ENCODE measurements at places on chromosomes 1 and 21.
A peak's percentile ranks its signal among the peaks of the same experiment; 100 is the strongest.

GRCh38 chr1:21869620-21870121 is 57.6 kb downstream of the LDLRAD2 start:
- DNase-seq, result peak; percentile 62

DNA sequence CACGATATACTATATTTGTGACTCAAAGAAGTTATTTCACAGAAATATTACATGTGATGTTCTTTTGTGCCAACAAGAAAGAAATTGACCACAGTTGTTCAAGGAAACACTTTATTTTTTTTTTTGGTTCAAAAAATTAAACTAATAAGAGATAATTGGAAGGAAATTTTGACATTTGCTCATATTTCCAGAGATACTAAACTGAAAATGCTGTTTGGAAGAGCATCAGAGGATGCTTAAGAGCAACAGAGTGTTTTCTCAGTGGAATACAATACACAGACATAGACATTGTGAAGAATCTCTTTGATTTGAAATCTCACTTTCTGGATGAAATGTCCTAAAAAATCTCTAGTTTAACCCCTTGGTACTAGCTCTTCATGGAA is 760.4 kb upstream of the CXADR start:
- no peak for DNase-seq

DNA sequence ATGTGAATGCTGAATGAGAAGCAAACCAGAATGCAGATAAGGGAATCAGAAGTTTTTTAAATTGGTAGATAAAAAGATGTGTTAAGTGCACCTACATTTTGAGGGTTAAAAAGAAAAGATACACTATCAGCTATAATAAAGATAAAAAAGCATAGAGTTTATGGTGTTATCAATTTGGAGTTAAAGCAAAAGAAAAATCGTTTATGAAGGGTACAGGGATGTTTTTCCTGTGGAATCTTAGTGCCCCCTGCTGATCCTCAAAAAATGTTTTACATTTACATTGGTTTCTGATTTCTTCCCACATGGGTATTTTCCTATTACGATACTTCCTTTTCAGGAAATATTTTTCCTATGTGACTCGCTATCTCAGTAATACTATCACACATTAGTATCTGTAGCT is 293.5 kb downstream of the MRPL39 start:
- peak; percentile 4 for DNase-seq

GRCh38 chr1:24967962-24968361 is 37.9 kb upstream of the RUNX3 start:
- DNase-seq, result no peak

GRCh38 chr1:239792157-239792556 is 299.5 kb upstream of the FMN2 start:
- no peak for DNase-seq

GRCh38 chr21:28442624-28443023 is 550.1 kb downstream of the LTN1 start:
- DNase-seq, result no peak

GRCh38 chr1:151196292-151196800 is 2.0 kb upstream of the PIP5K1A start:
- DNase-seq, result no peak

- DNase-seq, result no peak
Measured at GRCh38 chr1:107442551-107442950, 301.7 kb downstream of the NTNG1 start.

DNA sequence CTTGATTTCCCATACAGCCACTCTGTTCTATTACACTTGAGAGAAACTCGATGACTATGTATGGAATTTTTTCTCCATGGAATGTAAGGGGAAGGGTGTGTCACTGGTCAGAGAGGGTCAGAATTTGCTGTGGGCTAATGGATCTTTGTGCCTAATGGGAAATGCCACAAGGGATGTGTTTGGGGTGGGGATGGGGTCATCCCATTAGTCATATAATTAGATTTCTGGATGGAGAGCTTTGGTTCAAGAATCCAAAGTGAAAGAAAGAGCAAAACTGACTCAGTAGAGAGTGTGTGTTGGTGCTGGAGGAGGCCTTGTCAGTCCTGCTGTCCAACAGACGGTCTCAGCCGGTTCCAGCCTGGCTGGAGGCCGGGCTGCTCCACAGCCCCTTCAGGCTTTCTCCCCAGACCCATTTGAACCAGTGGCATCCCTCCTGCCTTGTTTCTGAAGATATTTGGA is 86.4 kb downstream of the LAMC2 start:
- DNase-seq, result peak; percentile 73

- peak; percentile 75 for DNase-seq
Measured at GRCh38 chr1:46643368-46643775, 24.8 kb downstream of the ATPAF1 start.

- DNase-seq, result no peak
Measured at GRCh38 chr1:41560496-41560895, 76.0 kb upstream of the EDN2 start.

- DNase-seq, result peak; percentile 92
Measured at GRCh38 chr1:155859234-155859829, at the start of gene SYT11. SYT11 (plus strand) TSS chr1:155859567; CDS start chr1:155859762, 195 bp downstream.

GRCh38 chr1:32104127-32104526 is 3.7 kb upstream of the KPNA6 start:
- DNase-seq, result no peak

- DNase-seq, result no peak
Measured at GRCh38 chr1:55928576-55928975, 650.8 kb downstream of the PLPP3 start.

- DNase-seq, result no peak
Measured at GRCh38 chr1:193569983-193570269, 383.5 kb upstream of the B3GALT2 start.

DNA sequence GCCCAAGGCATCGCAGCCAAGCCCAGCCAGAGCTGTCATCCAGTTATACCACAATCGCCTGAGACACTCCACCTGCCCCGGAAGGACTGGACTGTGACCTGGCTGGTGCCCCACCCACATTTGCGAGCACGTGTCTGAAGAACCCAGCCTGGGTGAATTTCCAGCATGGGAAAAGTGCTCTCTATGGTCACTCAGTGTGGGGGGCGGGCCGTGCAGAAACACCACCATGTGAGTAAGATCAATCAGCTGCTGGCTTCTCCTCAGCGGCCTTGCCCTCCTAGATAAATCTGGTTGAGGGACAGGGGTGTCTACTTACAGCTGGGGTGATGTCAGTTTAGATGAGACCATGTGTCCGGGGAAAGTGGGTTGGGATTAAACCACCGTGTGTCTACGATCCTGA is 44.8 kb downstream of the URB1 start:
- DNase-seq, result no peak

DNA sequence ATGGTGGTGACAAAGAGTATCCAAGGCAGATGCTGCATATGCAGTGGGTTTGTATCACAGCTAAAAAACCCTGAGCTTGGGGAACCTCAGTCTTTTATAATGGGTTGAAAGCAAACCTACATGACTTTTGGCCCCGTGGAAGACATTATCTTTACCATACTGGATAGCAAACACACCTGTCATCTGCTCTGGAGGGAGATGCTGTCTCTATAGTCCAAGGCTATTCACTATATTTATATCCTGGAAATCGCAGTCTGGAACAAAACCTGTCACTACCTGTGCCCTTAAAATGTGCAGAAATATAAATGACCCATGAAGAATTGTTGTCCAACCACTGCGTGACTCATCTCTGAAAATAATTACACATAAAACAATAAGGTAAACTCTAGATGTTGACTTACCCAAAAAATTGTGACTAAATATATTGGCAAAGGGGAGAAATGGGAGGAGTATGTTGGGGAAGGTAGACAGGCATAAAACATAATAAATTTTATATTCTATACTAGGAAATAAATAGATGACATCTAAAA is 121.0 kb upstream of the CXADR start:
- no peak for DNase-seq

DNA sequence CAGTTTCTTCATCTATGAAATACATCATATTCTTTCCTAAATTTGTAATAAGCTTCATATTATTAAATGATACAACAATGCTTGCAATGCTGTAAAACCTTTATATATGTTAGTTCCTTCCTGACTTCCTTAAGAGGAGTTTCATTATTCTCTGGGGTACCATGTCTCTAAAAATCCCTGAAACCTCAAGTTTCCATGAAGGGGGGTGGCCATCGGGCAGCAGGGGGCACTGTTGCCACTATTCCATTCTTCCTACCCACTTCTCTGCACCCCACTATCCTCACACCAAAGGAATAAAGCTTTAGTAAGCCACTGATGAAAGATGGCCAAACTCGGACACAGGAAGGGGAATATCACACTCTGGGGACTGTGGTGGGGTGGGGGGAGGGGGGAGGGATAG is 9.0 kb upstream of the DMRTB1 start:
- DNase-seq, result no peak

GRCh38 chr1:15350551-15351200 is 59.0 kb upstream of the EFHD2 start:
- no peak for DNase-seq

DNA sequence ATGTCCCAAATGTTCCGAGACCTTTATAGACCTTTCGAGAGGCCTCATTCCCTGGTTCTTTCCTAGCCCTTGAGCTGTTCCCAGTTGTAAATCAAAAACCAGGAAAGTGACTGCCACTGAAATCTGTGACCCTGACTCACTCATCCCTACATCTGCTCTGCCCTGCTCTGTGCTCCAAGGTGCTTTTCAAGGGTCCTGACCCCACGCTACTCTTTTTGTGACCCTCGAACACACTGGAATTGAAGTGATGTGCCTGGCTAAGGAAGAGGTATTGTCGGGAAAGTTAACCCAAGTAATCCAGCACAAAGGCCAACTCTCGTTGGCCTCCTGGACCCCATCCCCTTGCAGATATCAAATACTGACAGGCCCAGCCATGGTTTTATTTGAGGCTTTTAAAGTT is 244.4 kb downstream of the HHAT start:
- no peak for DNase-seq

DNA sequence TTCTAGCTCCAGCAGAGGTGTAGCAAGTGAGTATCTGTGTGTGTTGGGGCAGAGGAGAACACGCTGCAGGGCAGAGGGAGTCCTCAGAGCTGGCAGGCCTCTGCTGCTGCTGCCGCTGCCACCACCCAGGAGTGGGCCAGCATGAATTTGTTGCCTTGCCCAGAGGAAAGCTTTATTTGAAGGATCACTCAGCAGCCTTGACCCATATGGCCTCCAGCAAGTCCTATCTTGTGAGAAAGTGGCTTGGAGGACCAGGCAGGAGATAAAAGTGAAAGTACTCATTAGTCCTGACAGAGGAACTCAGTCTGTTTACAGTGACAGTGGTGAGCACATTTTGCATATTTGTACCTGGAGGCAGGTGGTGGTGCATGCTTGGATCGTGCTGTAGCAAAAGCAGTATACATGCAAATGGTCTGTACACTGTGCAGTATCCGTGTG is 3.1 kb downstream of the TRAF5 start:
- DNase-seq, result no peak

DNA sequence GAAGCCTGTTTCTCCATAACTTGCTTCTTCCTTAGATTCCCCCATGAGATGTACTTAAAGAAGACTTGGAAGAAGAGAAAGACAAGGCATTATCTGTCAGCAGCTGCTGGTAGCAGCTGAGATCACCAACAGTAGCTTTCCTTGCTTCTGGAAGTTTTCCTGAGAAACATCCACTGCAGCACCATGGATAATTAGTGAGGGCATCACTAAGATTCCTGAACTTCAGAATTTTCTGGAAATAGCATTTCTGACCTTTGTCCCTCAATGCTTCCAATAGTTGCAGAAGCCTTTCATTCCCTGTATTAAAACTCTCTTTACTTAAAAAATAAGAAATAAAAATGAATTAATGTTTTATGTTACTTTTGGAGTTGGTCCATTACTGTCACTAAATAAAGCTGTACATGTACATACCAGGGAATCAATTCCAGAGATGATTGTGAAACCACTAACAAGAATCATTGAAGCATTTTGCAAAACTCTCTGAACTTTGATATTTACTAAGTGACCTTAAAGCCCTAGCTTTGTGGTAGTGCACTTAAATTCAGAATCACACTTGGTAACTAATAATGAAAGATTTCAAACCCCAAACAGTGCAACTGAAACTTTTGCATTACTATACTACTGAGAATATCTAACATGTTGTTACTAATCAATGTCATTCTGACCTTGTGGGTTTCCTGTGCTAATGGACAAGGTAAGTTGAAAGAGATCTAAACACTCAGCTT is at the start of gene CFHR4:
Gene CFHR4, plus strand, starts transcription at position 538 of the 725 bp plus-strand sequence. Its CDS starts 99 bp downstream, at position 637.
- no peak for DNase-seq

DNA sequence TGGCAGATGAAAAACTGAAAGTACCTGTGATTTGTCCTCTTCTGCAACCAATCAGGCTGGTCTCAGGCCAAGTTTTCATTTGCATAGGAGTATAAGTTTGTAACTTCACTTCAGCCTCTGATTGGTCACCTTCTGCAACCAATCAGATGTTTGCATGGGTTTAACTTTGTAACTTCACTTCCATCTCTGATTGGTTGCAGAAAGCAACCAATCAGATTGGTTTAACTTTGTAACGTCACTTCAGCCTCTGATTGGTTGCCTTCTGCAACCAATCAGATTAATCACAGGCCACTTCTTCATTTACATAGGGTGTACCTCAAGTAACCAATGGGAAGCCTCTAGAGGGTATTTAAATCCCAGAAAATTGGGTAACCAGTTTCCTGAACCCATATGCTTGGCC is 18.9 kb upstream of the TUT4 start:
- no peak for DNase-seq

DNA sequence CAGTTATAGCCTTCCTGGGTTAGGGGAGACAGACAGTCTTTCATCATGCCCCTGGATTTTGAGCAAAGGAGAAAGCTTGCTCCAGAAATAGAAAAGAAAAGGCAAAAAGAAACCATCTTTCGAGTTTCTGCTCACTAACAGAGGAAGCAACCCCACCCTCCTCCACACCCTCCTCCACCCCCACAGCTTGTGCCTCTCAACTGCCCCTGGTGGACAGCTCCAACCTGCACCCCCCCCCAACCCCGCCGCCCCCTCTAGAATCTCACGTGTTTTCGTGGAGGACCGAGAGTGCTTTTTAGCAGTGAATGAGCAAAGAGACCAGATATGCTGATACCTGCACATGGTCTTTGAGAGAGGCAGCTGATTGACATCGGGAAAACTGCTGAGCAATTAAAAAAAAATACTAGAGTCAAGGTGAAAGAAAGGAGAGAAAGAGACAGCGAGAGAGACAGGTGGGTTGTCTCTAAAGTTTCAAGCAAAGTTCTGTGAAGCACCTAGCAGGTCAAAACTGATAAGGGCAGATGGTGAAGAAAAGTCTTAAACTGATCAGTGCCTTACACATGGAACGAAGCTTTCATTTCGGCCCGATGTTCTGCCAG is 358.3 kb downstream of the KIF26B start:
- DNase-seq, result no peak

DNA sequence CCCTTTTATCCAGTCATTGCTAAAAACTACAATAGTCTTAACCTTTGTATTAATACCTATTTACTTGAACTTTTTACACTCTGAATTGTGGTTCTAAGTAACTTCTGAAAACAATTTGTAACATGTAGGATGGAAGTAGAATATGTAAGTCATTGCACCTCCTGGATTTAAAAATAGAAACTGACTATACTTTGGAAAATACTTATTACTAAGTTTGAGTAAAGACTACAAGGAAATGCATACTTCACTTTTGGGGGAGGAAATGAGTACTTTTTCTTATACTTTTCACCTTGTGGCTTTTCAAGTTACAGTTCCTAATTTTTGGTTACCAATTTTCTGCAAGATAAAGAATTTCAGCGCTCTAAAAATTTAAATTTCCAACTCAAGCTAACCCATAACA is 8.7 kb downstream of the RGS18 start:
- DNase-seq, result no peak

Data from retinal pigment epithelial cell (primary cell).